ENCODE measurements at places on chromosomes 11 and 22.

DNA sequence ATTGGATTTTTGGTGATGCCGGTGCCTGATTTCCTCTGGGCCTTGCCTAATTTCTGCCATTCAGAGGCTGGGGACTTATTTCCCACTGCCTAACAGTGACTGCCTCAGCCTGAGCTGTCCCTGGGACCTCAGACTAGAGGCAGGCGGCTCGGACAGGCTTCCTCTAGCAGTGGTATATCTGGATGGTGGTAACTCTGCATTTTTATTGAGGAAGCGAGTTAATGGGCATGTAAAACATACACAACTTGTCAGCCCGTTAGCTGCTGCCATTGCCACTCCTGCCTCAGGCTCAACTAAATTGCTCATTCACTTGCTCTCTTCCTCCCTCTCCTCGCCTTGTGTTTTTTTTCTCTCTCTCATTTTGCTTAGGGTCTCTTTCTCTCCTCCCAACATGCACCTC is 561.6 kb downstream of the BUD13 start:
- no peak for DNase-seq

DNA sequence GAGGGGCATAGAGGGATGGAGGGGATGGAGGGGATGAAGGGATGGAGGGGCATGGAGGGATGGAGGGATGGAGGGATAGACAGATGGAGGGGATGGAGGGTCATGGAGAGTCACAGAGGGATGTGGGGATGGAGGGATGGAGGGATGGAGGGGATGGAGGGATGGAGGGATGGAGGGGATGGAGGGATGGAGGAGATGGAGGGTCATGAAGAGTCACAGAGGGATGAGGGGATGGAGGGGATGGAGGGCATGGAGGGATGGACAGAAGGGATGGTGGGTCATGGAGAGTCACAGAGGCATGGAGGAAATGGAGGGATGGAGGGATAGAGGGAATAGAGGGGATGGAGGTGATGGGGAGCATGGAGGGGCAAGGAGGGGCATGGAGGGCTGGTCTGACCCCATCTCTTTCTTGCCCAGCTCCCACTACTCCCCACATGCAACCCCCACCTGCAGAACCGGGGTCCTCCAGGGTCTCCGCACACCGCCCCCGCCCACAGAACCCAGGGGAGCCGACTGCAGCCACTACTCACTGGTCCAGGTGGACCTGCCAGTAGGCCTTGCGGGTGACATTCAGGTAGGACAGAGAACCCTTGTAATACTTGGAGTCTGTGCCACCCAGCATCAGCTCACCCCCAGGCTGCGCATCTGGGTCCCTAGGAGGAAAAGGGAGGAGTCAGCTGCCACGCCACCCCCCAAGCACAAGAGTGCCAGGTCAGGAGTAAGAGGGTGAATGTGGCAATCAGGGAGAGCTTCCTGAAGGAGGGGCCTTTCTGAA is 4.2 kb upstream of the IFITM10 start:
- DNase-seq: no peak

DNA sequence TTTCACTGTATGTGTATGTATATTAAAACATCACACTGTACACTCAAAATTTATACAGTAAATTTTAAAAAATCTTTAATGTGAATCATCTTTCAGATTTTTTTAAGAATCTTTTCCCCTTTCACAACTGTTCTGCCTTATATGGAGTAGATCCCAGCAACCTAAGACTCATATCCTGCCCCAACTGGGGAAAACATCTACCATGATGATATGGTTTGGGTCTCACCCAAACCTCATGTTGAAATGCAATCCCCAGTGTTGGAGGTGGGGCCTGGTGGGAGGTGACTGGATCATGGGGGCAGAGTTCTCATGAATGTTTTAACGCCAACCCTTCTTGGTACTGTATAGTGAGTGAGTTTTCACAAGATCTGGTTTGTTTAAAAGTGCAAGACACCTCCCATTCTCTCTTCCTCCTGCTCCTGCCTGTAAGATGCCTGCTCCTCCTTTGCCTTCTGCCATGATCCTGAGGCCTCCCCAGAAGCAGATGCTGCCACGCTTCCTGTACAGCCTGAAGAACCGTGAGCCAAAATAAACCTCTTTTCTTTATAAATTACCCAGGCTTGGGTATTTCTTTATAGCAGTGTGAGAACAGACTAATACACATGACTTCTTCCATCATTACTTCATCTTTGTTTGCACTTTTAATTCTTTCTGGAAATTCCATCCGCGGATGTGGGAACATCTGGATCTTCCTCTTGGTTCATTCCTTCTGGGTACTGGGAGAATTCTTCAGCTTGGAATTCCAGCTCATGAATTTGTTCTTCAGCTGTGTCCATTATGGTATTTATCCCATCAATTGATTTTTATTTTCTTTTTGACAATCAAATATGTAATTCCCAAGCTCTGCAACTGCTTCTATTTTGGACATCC is 36.9 kb downstream of the LINC01488 start:
- DNase-seq: peak; percentile 96

DNA sequence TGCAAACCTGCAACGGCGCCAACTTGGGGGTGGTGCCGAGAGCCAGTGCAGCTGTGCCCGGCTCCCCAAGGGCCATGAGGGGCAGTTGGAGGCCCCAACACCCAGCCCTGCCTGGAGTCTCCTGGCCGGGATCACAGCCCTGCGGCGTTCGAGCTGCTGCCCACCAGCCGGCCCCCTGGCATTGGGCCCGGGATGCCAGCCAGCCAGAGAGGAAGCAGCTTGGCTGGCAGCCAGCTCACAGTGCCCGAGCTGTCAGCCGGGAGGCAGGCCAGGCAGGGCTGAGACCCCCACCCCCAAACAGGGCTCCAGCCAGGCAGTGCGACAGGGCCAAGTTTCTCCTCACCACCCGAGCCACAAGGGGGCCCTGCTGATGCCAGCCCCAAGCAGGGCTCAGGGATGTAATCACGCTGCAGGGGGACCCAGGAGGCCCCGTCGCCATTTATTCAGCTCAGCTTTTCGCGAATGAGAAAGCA is 26.0 kb upstream of the TCF20 start:
- DNase-seq: no peak

DNA sequence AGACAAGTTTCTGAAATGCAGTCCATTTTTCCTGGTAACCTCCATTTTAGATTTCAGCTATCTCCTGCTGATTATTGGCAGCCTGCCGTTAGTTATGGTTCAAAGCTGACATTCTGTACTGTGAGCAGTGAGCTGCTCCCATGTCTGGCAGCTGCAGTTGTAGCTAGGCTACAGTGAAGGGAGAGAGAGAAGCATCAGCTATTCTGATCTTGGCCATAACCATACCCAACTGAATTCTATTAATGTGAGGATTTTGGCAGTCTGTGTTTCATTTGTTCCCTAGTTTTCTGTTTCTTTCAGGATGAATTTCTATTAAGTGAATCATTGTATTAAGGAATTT is 33.4 kb downstream of the SIK2 start:
- peak; percentile 55 for DNase-seq

DNA sequence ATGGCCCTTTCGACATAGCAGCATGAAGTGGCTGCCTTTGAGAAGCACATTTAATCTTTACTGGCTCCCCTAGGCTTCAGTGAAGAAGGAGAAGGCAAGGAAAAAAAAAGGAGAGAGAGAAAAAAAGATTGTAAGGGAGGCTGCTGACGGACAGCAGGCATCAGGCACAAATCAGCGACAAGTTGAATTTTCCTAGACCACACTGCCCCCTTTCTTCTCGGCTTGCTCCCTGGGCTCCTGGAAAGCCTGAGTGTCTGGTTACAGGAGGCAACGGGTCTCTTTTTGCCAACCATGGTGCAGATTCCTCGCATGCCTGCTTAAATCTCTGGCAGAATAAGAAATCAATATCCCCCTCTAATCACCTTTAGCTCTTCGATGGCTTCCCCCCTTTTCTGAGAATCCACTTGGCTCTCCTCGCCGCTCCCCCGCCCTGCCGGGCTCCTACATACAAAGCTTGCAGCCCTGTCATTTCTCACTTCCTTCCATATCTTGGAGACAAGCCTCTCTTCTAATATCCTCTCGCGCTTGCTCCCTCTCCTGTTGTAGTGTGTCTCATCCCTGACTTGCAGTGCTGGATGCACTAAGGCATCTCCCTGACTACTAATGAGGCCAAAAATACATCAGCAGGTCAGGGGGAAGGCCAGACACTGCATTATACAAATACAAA is 14.3 kb downstream of the BLID start:
- DNase-seq: peak; percentile 91

DNA sequence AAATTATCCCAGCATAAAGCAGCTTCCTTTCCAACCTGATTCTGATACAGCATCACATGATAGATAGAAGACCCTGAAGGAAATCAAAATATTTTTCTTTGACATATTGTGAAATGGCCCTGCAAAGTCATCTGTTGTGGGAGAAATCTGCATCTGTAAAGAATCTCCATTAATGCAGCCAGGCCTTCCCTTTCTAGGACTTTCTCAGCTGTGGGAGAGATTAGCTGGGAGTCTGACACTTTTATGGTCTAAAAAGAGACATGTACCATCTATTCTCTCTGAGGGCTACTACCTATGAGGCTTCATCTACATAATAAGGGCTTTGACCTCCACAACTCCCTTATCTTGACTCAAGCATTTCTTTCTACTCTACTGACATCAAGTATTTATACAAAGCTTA is 238.1 kb downstream of the SWAP70 start:
- DNase-seq: no peak

DNA sequence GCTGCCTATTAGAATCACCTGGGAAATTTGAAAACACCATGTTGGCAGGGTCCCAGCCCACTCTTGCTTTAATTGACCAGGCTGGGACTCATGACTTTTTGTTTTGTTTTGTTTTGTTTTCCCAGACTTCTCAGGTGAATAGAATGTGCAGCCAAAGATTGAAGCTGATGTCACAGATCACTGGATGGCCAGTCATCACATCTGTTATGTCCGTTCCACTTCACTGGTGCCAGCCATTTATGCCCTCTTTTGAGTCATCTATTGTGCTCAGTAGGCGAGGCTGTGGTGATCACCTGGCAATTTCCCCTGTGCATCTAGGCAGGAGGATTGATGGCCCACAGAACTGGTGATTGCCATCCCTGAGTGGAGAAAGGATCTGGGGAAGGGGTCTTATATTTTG is 297.3 kb downstream of the INSC start:
- no peak for DNase-seq

DNA sequence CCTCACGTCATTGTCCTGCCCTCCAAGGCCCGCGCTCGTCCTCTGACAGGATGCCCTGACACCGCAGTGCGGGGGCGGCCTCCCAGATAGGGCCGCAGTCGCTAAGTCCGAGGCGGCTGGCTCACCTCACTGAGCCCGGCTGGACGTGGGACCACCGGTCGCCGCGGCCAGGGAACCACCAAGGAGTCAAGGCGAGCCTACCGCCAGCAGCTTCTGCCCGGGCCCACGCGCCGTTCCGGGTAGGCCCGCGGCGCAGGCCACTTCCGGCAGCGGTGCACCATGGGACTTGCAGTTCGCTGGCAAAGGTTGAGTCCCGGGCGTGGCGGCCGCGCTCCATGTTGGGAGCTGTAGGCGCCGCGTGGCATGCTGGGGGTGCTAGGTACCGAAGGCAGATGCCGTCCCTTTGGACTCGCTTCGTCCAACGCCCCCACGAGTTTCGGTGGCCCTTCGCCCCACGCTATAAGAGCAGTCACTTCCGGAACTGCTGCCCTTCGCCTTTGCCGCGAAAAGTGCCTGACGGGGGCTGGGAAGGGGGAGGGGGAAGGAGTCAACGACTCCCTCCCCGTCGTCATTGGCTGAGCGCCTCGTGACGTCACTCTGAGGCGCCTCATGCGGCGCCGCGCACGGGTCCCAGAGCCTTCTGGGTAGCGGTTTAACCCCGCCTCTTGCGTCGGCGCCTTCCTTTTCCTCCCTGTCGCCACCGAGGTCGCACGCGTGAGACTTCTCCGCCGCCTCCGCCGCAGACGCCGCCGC is at the start of gene RPLP2:
Gene RPLP2 (plus strand): TSS at position 681 of the 753 bp plus-strand sequence. CDS start 268 bp downstream, outside the sequence.
- peak; percentile 97 for DNase-seq

DNA sequence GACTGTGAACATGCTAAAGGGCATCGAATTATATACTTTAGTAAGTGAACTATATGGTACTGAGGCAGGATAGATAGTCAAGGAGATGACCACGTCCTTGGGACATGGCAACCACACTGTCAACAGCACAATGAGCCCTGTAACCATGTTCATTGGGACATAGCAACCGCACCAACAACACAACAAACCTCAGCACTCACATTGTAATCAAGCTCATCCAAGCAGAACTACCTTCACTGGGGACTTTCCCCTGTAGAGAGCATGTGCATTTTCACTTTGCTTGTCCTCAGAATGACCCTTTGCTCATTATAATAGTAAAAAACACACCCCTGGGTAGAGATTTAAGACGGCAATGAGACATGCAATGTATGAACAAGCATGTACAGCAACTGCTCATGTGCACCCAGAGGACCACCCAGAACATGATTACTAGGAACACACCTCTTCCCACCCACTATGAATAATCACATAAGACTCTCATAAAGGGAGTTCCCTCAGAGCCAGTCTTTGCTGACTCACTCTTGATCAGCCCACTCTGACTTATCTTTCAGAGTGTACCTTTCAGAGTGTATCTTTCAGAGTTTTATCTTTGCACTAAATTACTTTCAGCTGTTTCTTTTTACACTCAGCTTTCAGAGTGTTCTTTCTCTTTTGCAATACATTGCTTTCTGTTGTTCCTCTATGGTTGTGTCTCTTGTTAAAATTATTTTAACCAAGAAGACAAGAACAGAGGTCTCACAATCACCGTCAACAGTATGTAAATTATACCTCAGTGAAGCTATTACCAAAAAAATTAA is 4.1 kb upstream of the PLAAT2 start:
- DNase-seq: peak; percentile 90

GRCh38 chr11:120285256-120285655 is 39.8 kb upstream of the TLCD5 start:
- peak; percentile 62 for DNase-seq

DNA sequence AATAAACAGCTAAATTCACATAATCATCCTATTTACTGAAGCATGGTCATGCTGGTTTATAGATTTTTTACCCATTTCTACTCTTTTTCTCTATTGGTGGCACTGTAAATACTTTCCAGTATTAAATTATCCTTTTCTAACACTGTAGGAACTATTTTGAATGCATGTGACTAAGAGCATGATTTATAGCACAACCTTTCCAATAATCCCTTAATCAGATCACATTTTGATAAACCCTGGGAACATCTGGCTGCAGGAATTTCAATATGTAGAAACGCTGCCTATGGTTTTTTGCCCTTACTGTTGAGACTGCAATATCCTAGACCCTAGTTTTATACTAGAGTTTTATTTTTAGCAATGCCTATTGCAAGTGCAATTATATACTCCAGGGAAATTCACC is 10.7 kb downstream of the RAG1 start:
- DNase-seq: peak; percentile 14
